Motor neuron (in vitro differentiated cells): ENCODE measurements at places on chromosomes 11 and 22.

GRCh38 chr11:86061483-86062205, 7.2 kb downstream of the PICALM start:
- no peak for ATAC-seq

DNA sequence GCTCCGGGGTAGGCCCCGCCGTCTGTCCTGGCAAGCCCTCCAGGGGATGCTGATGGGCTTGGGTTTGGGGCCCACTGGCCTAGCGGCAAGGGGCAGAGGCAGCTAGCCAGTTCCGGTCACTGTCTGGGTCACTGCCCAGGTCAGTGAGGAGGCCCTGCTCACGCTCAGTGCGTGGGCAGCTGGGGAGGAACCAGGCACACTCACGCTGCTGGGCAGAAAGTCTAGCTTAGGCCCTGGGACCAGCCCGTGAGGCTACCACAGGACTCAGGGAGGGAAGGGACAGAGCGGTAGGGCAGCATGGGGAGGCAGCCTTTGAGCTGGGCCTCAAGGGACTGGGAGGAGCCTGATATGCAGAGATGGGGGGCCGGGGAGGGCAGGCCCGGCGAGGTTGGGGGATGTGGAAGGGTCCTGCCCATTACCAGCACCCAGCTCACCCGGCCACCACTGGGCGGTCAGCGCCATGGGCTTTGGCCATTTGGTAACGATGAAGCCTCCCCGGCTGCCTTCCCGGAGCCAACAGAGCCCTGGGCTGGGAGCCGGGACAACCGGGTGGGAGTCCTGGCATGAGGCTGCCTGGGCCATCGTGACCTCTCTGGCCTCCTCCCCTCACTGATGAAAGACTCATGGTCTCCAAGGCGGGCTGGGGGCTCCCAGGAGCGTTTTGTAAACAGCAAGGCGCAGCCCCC, 14.2 kb downstream of the SHISAL1 start:
- peak; percentile 61 for ATAC-seq

GRCh38 chr11:119359365-119360214, 13.1 kb upstream of the MFRP start:
- no peak for ATAC-seq

DNA sequence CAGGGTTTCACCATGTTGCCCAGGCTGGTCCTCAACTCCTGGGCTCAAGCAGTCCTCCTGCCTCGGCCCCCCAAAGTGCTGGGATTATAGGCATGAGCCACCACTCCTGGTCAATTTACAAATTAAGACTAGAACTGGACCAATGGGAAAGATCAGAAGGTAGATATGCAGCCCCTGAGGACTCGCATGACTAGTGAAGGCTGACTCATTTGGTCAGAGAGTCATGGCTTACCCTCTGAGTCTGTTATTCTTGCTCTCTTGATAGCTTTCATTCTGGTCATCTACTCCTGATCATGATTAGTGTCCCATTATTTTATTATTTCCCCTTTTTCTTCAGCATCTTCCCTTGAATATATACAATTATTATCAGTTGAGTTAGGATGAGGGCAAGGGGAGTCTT, 2.7 kb upstream of the LDHAL6A start:
- no peak for ATAC-seq

- ATAC-seq: no peak
Observed at GRCh38 chr22:29190051-29190450, 15.6 kb upstream of the EMID1 start.

- no peak for ATAC-seq
Observed at GRCh38 chr22:42515896-42516295, 3.7 kb downstream of the RRP7A start.

DNA sequence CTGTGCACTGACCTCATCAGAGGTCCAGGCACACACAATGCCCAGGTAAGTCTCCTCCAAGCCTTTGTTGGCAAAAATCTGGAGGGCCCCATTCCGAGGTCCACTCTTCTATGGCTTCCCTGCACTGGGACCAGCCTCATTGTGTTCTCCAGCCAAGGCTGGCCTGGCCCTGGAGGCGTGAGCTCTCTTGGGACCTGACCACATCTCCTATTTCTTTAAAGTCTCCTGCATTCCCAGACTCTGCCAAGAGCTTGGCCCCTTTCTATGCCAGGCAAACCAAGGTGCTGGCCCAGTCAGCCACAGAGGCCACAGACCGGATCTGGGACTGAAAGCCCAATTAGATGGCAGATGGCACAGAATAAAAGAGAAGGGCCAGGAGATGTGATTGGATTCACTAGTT, 55.1 kb downstream of the C11orf58 start:
- no peak for ATAC-seq

GRCh38 chr22:28917747-28918549, 34.6 kb downstream of the ZNRF3 start:
- ATAC-seq: peak; percentile 85

- ATAC-seq: no peak
Observed at GRCh38 chr22:50522806-50523438, 2.5 kb downstream of the SCO2 start.

DNA sequence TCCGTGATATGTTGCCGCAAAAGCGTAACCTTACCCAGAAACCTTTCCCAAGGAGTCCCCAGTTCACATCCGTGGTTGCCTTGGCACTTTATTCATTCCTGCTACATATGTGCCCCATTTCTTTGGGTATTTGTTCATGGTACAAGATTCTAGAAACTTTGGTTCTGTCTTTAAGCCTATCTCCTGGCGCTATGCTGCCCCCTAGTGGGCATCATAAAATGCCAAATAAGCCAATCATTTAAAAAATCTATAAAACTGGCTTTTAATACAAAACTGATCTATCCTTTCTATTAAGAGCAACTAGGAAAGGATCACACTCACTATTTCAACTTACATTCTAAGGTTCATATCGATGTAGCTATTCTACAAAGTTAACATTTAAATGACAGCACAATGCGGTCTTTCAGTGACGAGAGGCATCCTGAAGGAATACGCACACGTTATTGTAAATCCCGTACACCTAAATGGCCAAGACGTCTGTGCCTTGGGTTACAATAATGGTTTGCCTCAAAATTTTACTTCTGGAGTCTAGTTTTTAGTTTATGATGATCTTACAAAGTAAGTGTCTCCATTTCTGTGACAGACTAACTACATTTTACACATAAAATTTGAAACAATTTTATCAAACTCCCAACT, 16.2 kb downstream of the PIWIL3 start:
- ATAC-seq: no peak

- no peak for ATAC-seq
Observed at GRCh38 chr22:39176143-39176713, 23.7 kb upstream of the CBX7 start.

DNA sequence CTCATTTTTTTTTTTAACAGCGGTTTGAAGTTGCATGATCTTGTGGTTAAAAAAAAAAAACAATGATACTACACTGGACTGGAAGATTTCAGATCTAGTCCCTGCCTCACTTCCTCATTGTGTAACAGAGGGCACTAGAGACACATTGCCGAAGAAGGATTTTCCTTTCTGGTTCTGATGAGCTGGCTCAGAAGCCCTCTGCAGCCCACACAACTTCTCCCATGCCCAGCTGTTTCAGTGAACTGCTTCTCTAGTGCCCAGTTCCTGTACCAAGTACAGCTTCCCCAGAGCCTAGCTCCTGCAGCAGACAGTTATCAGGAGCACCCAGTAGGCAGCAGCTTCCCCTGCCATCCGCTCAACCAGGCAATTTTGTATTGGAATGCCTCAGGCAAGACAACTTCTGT, 29.5 kb upstream of the ANO5 start:
- no peak for ATAC-seq

DNA sequence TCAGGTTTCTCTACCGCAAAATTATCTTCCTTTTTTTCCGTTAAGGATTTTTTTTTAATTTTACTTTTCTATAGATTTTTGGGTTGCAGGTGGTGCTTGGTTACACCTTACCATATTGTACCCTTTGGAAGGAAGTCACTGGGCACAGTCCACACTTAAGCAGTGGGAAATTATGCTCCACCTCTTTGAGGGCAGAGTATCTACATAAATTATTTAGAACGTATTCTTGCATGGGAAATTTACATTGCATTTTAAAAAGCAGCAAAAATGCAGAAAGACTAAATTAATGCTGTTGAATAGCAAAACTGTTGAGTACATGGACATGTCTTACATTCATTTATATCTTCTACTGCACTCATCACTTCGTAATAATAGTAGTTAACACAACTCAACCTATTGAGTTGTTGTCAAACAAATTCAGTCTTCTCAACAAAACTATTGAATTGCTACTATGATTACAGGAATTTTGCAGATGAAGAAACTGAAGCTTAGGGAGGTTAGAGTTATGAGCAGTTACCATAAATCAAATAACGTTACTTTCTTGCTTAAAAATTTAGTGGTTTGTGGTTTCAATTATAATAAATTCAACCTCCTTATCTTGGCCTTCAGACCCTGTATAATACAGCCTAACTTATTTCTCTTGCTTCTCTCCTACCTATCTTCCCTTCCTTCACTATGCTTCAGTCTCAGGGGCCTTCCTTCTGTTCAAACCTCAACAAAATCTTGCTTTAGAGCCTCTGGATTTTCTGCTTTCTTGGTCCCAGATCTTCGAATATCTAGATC, 97.4 kb upstream of the ARHGAP20 start:
- no peak for ATAC-seq

GRCh38 chr11:61111786-61112517, 9.7 kb downstream of the CD5 start:
- no peak for ATAC-seq

GRCh38 chr11:111796696-111797095, 30.5 kb upstream of the PPP2R1B start:
- no peak for ATAC-seq

DNA sequence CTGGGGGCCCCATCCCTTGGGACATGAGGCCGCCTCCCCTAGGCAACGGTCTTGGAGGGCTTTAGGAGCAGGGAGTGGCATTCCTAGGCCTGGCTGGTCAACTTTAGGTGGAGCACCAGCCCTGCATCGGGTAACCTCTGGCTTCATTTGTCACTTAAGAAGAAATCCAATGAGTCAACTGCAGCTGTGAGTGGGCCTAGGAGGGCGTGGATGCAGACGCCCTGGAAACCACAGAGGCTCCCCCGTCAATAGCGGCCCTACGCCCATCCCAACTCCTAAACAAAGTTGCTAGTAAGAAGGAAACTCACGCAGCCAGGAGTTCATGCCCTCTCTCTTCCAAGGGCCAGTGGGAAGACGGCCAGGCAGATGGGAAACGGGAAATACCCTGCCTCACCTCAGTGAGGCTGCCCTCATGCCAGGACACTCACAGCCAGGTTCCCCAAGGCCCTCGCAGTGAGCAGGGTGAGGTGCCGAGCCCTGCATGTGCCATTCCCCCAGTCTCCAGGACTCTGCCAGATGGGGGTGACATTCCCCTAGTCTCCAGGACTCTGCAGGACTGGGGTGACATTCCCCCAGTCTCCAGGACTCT, 20.8 kb downstream of the BID start:
- peak; percentile 91 for ATAC-seq

GRCh38 chr22:20576445-20576816, 69.0 kb downstream of the MED15 start:
- ATAC-seq: no peak

GRCh38 chr11:86917589-86917988, 37.6 kb downstream of the FZD4 start:
- no peak for ATAC-seq

- ATAC-seq: no peak
Observed at GRCh38 chr22:44031158-44031952, 7.3 kb downstream of the PARVB start.

DNA sequence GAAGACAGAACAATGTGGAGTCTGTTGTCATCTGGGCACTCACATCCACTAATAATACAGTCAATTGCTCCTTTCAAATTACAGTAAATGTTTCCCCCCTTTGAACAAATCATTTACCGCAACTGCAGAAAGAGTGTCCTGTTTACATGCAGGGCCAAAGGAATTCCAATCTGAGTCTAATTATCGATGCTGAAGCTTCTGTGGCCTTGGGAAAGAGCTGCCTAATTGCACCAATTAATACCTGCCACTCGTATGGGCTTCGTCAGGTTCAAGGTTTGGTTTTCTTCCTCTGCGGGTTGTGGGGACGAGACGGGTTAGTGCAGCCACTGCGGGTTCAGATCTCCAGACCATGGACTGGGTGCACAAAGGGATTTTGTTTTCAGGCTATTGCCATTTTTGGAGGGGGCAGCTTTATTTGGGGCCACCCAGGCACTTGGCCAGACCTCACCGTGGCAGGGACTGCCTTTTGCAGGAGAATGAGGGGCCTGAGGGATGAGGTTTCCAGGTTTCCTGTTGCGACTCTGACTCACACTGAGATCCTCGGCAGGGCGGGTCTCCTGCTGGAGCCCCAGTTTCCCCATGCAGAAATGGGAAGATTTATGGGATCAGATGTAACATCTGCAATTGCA, 147.6 kb downstream of the MIAT start:
- ATAC-seq: peak; percentile 52

DNA sequence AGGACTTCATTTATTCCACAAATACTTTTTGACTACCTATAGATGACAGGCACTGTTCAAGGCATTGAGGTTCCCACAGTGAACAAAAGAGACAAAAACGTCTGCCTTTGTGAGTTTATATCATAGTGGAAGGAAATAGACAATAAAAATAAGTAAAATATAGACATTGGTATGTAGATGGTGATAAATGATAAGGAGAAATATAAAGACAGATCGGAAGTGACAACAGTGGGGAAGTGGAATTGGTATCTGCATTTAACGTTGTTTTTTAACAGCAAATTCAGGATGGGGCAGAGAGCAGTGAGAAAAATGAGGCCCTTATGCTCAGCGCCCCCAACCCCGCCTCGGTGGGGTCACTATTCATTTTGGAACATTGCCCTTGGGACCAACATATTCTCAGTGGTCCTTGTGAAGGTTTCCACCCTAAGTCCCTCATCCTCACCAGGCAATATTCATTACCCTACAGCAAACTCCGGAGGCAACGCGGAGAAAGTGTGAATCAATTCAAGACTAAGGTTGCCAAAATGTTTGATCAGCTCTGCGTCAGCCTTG, 627 bp upstream of the PEX26 start:
- ATAC-seq: no peak

GRCh38 chr11:107249054-107249453, 208.6 kb downstream of the CWF19L2 start:
- ATAC-seq: no peak
